ENCODE measurements at places on chromosomes 1 and 21. TPM values are rescaled to one million over a fixed set of nuclear protein-coding genes. Genes with fewer than 3 reads are reported as not detected.

- no peak for DNase-seq
These were observed 1.3 kb upstream of the TNNT2 start for GRCh38 chr1:201378804-201379203.

DNA sequence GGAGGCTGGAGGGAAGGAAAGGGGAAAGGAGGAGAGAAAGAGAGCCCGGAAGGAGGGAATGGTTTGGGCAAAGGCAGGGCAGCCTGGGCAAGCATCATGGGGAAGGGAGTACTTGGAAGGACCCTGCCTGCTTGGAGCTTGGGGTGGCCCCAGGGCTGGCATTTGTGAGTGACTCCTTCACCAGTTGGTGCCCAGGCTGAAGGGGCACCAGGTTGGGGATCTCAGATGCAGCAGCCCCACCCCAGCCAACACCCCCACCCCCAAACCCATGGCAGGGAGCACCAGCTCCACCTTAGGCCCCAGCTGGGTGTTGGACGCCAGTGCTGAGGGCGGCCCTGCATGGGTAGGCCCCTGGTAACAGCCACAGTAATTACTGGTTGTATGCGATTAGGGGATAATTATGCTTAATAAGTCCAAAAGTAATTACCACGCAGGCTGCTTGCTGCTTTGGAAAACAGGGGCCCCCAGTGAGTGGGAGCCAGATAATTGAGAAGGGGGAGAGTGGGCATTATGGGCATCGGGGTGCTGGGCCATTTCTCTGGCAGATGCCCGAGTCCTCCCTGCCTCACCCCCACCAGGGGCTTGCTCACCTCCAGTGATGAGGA is 78.3 kb downstream of the VWA5B1 start:
- DNase-seq: no peak

- DNase-seq: peak; percentile 96
These were observed 4.9 kb upstream of the ABCA4 start for GRCh38 chr1:94125551-94126514.

- no peak for DNase-seq
These were observed 16.4 kb downstream of the EPHA2 start for GRCh38 chr1:16139473-16139962.

DNA sequence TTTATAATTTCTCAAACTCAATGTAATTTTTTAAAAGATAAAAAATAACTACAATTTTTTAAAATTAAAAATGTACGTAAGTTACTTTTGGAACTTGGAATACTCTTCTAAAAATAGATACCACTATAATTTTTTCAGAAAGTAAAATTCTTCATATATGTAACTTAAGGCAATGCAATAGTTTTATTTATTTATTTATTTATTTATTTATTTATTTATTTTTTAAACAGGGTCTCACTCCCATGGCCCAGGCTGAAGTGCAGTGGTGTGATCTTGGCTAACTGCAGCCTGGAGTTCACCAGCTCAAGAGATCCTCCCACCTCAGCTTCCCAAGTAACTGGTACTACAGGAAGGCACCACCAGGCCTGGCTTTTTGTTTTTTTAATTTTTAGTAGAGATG is 3.1 kb upstream of the KRTAP23-1 start:
- no peak for DNase-seq

- peak; percentile 44 for DNase-seq
These were observed 5.5 kb downstream of the EFNA3 start for GRCh38 chr1:155083865-155084721.

DNA sequence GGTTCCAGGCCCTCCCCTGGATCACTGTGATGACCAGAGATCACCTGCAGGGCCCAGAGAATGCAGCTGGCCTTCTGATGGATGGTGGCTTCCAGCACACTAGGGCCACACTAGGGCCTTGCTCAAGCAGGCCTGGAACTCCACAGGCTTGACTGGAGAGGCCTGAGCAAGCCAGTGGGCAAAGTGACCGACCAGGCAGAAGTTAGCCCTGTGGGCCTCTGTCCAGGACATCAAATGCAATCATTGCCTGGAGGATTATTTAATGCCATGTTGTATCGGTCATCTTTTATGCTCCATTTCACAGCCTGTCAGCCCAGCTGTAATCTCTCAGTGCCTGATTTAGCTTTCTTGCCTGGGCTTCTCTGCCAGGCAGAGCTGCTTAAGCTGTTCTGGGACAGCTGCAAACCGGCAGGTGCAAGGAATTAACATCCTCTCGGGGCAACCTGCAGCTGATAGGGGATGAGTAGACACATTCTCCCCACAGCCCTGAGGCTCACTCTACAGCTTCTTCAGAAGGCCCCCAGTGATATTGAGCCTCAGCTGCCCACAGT is 17.7 kb downstream of the NENF start:
- DNase-seq: no peak

CA14 gene
- total RNA-seq: 2.4 TPM

NT5C1A gene
- total RNA-seq: not detected

OR2L13 gene
- total RNA-seq: not detected

LCE3D gene
- total RNA-seq: not detected

DIO1 gene
- 31.1 TPM for total RNA-seq

SPATA21 gene
- total RNA-seq: 0.80 TPM
